ENCODE measurements at places on chromosomes 7 and 10.

GRCh38 chr7:46191776-46192175 is 270.7 kb upstream of the IGFBP3 start:
- no peak for DNase-seq
- H3K36me3 ChIP-seq, result no peaks in the 10 kb centered on the region
- no peak overlapping the region for H3K27ac ChIP-seq
- H3K4me1 ChIP-seq, result no peaks in the 10 kb centered on the region
- H3K4me3 ChIP-seq, result no peak overlapping the region

DNA sequence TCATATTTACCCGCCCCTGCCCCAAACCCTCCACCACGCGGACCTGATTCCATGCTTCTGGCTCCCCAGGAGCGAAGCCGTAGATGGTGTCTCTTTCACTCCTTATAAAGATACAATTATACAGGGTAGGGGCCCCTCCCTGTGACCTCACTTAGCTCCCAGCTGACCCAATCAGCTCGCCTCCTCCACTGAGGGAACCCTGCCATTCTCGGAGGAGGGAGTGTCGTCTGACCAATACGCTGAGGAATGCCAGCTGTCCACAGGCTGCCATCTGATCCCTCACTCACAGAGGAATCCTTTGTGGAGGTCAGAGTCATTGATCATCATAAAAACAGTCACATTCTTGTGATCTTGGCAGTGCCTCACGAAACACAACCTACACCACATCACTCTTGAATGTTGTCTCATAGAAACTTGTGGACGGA is 67.5 kb upstream of the INSIG1 start:
- no peak overlapping the region for H3K27ac ChIP-seq
- H3K36me3 ChIP-seq, result no peaks in the 10 kb centered on the region
- H3K4me3 ChIP-seq, result no peak overlapping the region
- DNase-seq, result no peak

DNA sequence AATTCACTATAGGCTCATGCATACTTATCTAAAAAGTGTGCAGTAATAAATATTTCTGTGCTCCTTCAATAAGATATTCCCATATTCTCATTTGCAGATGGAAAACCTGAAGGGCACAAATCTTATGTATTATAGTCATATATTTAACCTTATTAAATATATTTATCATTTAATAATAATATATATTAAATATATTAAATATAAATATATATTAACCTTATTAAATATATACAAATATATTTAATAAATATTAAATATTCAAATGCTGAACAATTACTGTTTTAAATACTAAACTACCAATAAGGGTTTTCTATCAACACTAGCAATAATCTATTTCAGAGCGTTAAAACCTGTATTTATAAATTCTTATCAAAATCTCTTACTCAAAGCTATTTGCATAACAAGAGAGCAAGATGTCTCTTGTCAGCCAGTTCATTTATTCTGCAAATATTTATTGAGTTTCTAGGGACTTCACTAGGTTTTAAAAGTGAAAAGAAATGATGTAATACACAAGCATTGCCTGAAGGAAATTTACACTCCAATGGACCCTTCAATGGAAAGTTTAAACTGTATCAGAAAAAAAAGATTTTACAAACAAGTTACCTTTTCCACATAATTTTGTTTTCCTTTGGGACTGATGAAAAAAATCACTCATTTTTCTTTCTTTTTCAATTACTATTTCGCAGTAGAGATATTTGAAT is 159.2 kb downstream of the AGMO start:
- H3K36me3 ChIP-seq, result no peaks in the 10 kb centered on the region
- H3K27me3 ChIP-seq, result no peaks in the 10 kb centered on the region
- no peaks in the 10 kb centered on the region for H3K4me1 ChIP-seq
- no peak overlapping the region for H3K27ac ChIP-seq

GRCh38 chr7:69395061-69395714 is 203.1 kb upstream of the AUTS2 start:
- H3K4me3 ChIP-seq, result no peak overlapping the region
- no peaks in the 10 kb centered on the region for H3K27me3 ChIP-seq
- no peaks in the 10 kb centered on the region for H3K4me1 ChIP-seq
- H3K27ac ChIP-seq, result no peak overlapping the region
- no peaks in the 10 kb centered on the region for H3K36me3 ChIP-seq

- H3K4me1 ChIP-seq, result peaks cover 7% of the 10 kb centered on the region
- H3K27me3 ChIP-seq, result peaks cover 54% of the 10 kb centered on the region
- no peak overlapping the region for H3K27ac ChIP-seq
- no peak overlapping the region for H3K4me3 ChIP-seq
- no peaks in the 10 kb centered on the region for H3K36me3 ChIP-seq
These were observed 16.9 kb upstream of the ZFAND2A start for GRCh38 chr7:1176891-1177373.

GRCh38 chr7:115635376-115635775 is 395.2 kb downstream of the TFEC start:
- no peak for DNase-seq
- no peaks in the 10 kb centered on the region for H3K27me3 ChIP-seq
- no peak overlapping the region for H3K27ac ChIP-seq
- H3K4me1 ChIP-seq, result no peaks in the 10 kb centered on the region
- H3K36me3 ChIP-seq, result no peaks in the 10 kb centered on the region
- H3K4me3 ChIP-seq, result no peak overlapping the region

- H3K4me1 ChIP-seq, result peaks cover 22% of the 10 kb centered on the region
- H3K27ac ChIP-seq, result no peak overlapping the region
- H3K4me3 ChIP-seq, result no peak overlapping the region
These were observed 13.8 kb upstream of the KMT2E start for GRCh38 chr7:105000200-105000599.

DNA sequence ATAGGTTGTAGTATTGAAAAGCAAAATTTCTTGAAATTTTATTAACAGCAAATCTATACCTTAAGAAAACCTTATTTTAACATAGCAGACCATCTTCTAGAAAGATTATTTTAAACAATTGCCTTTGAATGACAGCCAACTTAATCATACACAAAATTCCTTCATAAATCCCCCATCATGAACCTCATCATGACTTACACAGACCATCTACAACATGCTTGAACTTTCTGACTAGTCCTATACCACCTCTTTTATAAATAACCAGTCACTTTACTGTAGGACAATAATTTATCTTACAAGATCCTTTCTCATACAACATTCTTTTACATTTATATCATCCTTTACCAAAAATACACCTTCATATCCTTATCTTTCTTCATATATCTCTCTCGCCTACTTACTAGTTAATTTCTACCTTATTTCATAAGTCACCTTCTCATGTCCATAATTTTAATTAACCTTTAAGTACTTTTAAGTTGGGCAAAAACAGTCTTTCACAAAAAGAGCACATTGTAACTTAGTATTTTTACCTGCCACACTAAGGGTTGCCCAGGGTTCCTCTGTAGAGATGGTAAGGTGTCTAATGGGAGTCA is 16.6 kb upstream of the PTN start:
- DNase-seq, result no peak
- no peaks in the 10 kb centered on the region for H3K27me3 ChIP-seq

DNA sequence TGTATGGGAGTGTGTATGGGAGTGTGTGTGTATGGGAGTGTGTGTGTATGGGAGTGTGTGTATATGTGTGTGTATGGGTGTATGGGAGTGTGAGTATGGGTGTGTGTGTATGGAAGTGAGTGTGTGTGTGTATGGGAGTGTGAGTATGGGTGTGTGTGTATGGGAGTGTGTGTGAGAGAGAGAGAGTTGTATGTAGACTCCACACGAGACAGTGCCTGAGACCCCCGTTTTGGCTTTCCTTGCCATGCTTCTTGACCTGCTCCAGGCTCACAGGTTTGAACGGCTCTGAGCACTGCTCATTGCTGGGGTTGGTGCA is 49.7 kb downstream of the COL17A1 start:
- H3K4me3 ChIP-seq, result no peak overlapping the region
- H3K4me1 ChIP-seq, result no peaks in the 10 kb centered on the region
- no peak overlapping the region for H3K27ac ChIP-seq
- DNase-seq, result no peak

DNA sequence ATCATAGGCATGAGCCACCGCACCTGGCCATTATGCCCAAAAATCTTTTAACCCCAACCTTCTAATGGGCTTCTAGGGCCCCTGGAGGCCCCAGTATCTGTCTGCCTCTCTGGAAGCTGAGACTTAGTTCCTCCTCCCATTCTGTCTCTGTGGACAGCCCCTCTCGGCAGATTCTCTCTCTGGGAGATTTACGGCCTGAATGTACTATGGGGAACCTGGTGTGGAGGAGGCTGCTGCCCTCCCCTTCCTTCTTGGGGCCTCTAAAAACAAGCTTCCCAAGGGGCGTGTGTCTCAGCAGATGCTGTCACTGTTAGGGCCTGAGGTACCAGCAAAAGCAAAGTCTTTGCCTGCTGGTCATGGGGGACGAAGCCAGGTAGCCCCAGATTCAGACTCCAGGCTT is 35.8 kb upstream of the PRKAR1B start:
- no peak for DNase-seq
- no peaks in the 10 kb centered on the region for H3K27me3 ChIP-seq
- no peaks in the 10 kb centered on the region for H3K4me1 ChIP-seq
- peaks cover 5% of the 10 kb centered on the region for H3K36me3 ChIP-seq
- no peak overlapping the region for H3K27ac ChIP-seq

GRCh38 chr10:44935201-44935965 is 24.2 kb upstream of the RASSF4 start:
- no peak overlapping the region for H3K4me3 ChIP-seq
- H3K27me3 ChIP-seq, result no peaks in the 10 kb centered on the region
- DNase-seq, result no peak
- no peak overlapping the region for H3K27ac ChIP-seq
- H3K36me3 ChIP-seq, result no peaks in the 10 kb centered on the region
- H3K4me1 ChIP-seq, result peaks cover 24% of the 10 kb centered on the region

DNA sequence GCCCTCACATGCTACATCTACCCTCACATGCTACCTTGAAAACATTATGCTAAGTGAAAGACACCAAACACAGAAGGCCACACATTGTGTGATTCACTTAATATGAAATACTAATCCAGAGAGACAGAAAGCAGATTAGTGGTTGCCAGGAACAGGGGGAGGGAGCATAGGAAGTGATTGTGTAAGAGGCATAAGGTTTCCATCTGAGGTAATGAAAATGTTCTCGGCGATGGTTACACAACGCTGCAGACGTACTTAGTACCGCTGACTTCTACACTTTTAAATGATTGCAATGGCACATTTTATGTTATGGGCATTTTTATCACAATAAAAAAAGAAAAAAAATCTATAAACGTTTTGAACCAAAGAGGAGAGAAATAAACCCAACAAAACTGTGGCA is 742.3 kb downstream of the TYW1 start:
- no peak for DNase-seq
- H3K36me3 ChIP-seq, result no peaks in the 10 kb centered on the region
- H3K27ac ChIP-seq, result no peak overlapping the region
- H3K4me3 ChIP-seq, result no peak overlapping the region

GRCh38 chr7:117126676-117127075 is 173.4 kb downstream of the ST7 start:
- H3K4me3 ChIP-seq, result no peak overlapping the region
- H3K27ac ChIP-seq, result no peak overlapping the region
- no peaks in the 10 kb centered on the region for H3K27me3 ChIP-seq

GRCh38 chr7:91357379-91357778 is 93.1 kb downstream of the FZD1 start:
- H3K27ac ChIP-seq, result no peak overlapping the region
- H3K36me3 ChIP-seq, result no peaks in the 10 kb centered on the region
- H3K27me3 ChIP-seq, result no peaks in the 10 kb centered on the region
- DNase-seq, result no peak
- H3K4me3 ChIP-seq, result no peak overlapping the region

GRCh38 chr10:95287281-95287680 is 3.5 kb downstream of the PDLIM1 start:
- peaks cover 26% of the 10 kb centered on the region for H3K4me1 ChIP-seq
- H3K27ac ChIP-seq, result no peak overlapping the region
- DNase-seq, result no peak
- H3K4me3 ChIP-seq, result no peak overlapping the region
- no peaks in the 10 kb centered on the region for H3K27me3 ChIP-seq
- H3K36me3 ChIP-seq, result no peaks in the 10 kb centered on the region

DNA sequence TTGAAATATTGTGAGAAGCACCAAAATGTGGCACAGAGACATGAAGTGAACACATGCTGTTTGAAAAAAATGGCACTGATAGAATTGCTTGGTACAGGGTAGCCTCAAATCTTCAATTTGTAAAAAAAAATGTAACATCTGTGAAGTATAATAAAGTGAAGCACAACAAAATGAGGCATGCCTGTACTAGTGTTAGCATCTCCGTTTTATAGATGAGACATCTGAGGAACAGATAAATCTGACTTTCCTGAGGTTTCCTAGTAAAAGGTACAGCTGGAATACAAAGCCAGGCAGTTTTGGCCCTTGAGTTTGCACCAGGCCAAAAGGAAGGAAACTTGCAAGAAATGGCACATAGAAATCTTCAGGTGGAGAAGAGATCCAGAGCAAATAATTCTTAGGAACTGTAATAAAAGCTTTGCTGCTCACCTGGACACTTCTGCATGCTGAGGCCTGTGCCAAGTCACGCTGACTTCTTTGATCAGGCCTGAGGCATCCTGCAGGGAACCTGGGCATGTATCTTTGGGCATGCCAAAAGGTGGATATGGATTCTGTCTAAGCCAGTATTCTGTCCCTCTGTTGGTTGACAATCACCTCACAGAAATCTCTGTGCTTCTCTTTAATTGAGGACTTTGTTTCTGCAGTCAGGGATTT is 251.5 kb upstream of the PLPP4 start:
- no peaks in the 10 kb centered on the region for H3K4me1 ChIP-seq
- no peak overlapping the region for H3K4me3 ChIP-seq
- no peak overlapping the region for H3K27ac ChIP-seq
- H3K36me3 ChIP-seq, result no peaks in the 10 kb centered on the region

- H3K4me3 ChIP-seq, result no peak overlapping the region
- no peak for DNase-seq
- peaks cover 6% of the 10 kb centered on the region for H3K4me1 ChIP-seq
- H3K36me3 ChIP-seq, result no peaks in the 10 kb centered on the region
These were observed 491.9 kb downstream of the PARD3 start for GRCh38 chr10:34323192-34323591.

DNA sequence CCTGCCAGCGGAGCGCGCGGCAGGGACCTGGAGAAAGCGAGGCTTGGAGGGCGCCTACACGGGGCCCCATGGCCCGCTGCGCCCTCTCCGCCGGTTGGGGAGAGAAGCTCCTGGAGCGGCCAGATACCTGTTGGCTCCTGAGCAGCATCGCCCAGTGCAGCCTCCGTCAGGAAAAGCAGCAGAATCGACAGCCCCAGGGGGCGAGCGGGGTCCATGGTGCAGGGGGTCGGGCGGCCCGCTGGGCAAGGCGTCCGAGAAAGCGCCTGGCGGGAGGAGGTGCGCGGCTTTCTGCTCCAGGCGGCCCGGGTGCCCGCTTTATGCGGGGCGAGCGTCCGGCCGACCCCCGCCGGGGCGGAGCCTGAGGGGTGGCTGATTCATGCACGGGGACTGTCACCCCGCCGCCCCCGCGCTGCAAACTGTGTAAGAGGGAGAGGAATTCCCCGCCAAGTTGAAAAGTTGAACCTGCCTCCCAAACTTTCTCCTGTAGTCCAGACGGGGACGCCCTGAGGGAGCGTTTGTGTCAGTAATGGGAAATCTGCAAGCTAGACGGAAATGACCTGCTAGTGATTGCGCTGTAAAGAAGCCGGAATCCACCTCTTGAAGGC is at the start of gene TFPI2:
Gene TFPI2, minus strand, starts transcription at position 290 of the 605 bp plus-strand sequence. Its CDS starts 75 bp downstream, at position 215.
- H3K36me3 ChIP-seq, result no peaks in the 10 kb centered on the region
- no peak for DNase-seq
- no peaks in the 10 kb centered on the region for H3K27me3 ChIP-seq
- peak within 1 kb of the TSS; percentile 47 for H3K4me3 ChIP-seq
- no peak within 1 kb of the TSS for H3K27ac ChIP-seq
